Keratinocyte (primary cell): ENCODE measurements at places on chromosomes 4 and X.

GRCh38 chr4:67687636-67688035, 13.3 kb downstream of the UBA6 start:
- no peak for DNase-seq

DNA sequence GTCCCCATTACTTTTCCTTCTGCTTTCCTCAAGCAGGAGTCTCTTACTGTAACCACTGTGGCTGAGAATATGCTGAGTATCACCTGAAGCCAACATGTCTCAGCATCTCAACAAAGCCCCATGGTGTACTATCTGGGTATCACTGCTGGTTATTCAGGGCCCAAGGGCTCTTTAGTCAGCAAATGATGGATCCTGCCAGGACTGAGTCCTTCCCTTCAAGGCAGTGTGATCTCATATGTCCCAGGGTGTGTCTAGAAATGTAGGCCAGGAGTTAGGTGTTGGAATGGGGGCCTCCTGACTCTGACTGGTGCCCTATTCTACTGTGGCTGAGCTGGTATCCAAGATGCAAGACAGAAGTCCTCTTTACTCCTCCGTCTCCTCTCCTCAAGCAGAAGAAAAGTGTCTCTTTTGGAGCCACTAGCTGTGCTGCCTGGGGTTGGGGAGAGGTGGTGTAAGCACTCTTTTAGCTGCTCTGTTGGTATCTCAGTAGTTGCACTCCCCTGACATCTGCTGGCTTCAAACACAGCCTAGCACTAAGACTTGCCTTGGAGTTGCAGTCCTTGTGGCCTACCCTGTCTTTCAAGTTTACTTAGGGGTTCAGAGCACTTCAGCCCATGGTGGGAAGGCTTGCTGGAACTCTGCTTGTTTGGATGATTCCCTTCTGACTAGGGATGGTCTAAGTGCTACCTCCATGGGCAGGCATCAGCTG, 28.6 kb downstream of the OCIAD2 start:
- DNase-seq = peak; percentile 73

GRCh38 chr4:38630519-38630918, 33.5 kb upstream of the KLF3 start:
- DNase-seq = no peak

GRCh38 chrX:136386173-136386572, 85.4 kb downstream of the ADGRG4 start:
- DNase-seq = no peak

GRCh38 chr4:54986095-54986846, 139.1 kb downstream of the KDR start:
- DNase-seq = no peak

DNA sequence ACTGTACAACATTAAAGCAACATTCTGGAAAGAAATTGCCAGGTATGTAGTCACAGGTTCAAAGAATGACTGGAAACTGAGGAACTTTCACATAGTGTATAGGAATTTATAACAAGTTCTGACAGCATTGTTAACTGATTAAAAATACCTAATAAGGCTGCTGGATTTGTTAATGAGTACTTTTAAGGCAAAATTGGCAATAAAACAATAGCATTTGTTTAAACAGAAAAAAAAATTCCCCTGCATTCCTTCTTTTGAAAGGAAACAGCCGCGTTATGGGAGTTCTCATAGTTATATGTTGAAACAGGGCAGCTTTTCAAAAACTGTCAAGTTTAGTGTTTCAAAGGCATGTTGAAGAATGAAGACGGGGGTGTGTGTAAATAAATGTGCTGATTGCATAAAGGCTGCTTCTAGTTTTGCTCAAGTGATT, 282.5 kb upstream of the FAT1 start:
- DNase-seq = no peak

GRCh38 chr4:115219862-115220261, 106.4 kb upstream of the NDST4 start:
- DNase-seq = no peak

DNA sequence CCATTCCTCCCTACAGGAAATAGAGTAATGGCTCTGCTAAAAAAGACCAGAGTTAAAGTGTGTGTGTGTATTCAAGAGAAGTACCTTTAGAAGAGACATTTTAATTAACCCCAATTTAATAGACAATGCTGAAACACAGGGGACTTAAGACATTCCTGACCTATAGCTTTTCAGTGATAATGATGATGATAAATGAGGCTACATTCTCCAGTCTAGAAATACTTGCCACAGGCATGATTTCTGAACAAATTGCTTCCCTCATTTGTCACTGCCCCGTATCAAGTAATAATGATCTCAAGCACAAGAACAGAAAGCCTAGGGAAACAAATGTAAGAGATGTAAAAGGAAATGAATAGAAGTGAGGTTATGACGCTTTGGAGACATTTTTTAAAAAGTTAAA, 117.1 kb downstream of the UNC5C start:
- no peak for DNase-seq

DNA sequence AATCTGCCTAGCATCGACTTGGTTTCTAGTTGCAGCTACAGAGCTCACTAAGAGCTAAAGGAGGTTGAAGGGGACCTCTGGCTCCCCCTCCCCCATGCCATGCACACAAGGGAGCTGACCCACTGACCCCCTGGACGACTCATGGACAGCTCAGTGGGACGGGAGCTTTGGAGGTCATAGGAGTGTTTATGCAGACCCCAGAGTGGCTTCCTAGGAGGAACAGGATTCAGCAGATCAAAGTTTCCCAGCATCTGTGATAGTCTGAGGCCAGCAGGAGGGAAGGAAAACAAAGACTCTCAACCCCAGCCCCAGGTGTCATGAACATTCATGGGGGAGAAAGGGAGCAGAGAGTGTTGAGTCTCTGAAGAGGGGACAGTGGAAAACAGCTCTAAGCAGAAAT, 104.4 kb downstream of the ARSF start:
- DNase-seq = no peak

GRCh38 chr4:24605216-24605615, 20.9 kb upstream of the DHX15 start:
- DNase-seq = no peak

DNA sequence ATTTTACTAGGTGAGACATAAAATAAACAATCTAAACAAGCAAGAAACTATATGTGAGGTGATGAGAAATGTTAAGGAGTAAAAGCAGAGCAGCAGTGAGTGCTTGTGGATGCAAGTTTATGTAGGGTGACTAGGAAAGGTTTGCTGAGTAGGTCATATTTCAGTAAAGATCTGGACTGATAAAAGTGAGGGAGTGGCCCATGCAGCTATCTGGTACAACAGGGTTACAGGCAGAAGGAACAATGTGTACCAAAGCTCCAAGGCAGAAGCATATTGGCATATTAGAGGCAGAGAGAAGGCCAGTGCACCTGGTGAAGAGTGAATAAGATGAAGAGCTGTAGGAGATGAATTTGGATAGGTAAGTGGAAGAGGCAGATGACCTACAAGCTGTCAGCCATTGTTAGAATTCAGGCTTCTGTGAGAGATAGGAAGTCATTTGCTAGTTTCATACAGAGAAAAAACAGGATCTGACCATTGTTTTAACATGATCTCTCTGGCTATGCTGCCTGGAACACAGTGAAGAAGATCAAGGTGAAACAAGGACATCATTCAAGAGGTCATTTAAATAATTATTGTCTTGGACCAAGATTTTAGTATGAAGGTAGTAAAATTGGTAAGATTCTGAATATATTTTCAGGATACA, 274.6 kb downstream of the ANKRD50 start:
- DNase-seq = no peak

DNA sequence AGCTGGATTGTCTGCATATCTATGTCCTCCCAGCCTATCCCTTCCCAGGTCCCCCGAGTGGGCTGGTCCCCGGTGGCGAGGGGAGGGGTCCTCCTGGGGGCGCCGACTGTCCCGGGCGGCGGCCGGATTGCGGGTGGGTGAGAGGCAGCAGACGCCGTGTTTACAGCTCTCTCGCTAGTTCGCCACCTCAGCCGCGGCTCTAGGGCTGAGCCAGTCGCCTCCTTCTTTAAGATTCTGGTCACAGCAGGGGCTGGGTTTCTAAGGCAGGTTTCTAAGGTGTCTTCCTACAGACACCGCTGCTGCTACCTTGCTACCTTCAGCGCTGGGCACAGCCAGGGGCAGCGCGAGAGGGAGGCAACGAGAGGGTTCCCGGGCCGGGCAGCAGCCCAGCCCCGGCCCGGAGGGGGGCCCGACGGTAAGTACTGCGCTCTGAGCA, 57.2 kb downstream of the FRMPD3 start:
- no peak for DNase-seq

DNA sequence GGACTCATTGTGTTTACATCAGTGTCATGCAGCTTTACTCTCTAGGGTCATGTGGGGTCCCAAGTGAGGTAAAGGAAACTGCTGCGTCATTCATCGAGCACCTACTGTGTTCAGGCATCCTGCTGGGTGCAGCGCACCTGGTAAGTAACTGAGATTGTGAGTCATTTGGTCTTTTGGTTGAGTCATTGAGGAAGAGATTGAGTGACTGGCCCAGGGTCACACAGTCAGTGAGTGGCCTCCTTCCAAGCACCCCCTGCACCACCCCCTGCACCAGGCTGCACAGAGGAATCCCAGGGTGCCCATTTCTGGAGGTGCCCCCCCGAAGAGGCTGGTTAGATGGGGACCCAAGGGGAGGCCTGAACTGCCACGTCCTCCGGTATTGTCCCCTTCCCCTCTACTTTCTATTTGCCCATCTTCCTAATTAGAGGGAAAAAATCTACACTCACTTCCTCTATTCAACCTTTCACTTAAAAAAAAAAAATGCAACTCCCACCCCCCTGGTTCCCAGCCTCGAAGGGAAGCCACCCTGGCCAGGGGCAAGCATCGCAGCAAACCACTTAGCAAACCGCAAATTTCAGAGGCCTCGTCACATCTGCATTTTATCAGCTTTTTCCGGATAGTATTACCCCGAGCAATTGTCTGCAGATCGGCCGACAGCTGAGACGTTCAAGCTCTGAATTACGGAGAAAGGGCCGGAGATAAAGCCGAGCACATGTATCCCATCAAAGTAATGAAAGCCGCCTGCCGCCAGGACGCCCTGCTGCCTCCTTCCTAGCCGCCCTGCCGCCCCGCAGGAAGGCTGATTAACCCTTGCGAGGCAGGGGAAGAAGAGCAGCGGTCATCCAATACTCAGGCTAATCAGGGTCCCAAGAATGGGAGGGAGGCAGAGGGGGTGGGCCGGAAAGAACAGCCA, 96.3 kb upstream of the MSX1 start:
- no peak for DNase-seq

- DNase-seq = peak; percentile 13
Measured at GRCh38 chr4:13329963-13330362, 154.2 kb downstream of the RAB28 start.

DNA sequence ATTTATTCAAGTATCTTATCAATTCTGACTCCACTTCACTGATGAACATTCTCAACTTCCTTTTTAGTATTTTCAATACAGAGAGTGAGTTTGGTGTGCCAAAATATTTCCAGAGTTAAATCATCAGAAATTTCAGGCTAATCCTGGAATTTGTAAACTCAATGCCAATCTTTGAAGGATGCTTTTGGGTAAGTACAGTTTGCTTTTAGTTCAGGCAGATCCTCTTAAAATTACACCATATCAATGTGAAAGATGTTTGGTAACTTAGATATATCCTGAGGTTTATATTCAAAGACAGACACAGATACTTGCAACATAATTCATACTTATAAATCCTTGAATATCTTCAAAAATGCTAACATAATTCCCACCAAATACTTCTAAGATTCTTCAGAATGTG, 76.0 kb upstream of the FAM47B start:
- no peak for DNase-seq

DNA sequence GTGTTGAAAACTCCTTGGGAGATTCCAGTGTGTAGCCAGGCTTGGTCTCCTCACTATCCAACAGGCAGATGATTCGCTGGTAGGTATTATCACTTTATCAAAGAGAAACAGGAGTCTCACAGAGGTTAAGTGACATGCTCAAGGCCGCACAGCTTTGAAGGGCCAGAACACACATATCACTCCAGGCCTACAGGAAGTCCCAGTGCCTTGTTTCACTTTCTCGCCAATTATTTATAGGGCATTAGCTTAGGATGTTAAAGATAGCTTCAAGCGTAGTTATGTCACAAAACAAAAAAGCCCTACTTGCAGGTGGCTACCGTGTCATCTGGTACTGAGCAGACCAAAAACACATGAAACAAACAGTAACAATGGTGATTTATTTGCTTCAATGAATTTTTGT, 13.2 kb downstream of the ATP8A1 start:
- no peak for DNase-seq

- no peak for DNase-seq
Measured at GRCh38 chr4:61220556-61220955, 20.4 kb downstream of the ADGRL3 start.

- no peak for DNase-seq
Measured at GRCh38 chr4:173025131-173025530, 143.5 kb upstream of the GALNT7 start.

DNA sequence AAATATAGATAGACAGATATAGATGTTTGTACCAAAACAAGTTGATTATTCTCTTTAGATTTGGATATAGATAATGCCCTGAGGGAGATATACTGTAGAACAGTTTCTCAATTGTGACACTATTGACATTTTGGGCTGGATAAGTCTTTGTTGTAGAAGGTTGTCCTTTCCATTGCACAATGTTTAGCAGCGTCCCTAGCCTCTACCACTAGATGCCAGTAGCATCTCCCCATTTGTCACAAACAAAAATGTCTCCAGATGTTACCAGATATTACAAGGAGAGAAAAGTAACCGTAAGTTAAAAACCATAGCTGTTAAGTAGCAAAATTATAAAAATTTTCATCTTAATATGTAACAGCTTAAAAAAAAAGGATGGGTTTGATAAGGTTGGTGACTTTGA, 2595.3 kb downstream of the ARAP2 start:
- DNase-seq = no peak

DNA sequence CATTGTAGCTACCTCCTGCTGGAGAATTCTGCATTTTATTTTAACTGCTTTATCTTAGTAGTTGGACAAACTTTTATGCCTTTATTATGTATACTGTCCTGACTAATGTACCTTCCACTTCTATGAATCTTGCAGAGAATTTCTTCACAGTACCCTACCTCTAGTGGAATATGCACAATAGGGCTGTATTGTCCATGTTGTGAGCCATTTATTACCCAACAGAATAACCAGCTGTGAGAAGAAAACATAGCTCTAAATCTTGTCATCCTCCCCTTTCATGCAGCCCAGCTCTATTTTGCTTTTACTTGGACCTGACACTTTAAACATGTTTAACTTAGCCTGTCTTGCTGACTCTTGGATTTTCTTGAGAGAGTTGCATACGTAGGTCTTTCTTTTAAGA, 56.2 kb downstream of the MCUB start:
- no peak for DNase-seq

DNA sequence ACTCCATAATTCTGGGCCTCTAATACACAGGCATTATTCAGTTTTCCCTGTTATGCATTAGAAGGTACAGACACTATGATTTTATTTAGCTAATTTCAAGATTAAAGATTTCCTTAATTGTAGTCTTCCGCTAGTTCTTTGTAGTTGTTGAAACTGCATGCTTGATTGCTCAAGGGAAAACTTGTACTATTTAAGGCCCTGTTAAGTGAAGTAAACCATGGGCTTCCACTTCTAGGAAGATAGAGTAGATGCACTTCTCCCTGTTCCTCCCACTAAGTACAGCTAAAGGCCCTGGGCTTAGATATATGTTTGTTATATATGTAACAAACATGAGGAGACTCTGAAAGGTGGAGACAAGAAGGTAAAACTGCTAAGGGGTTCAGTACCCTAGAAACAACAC, 215.8 kb upstream of the LEF1 start:
- DNase-seq = no peak
